ENCODE measurements at places on chromosomes 2 and 18.

- no peak for DNase-seq
These were observed 238.5 kb downstream of the ALPK2 start for GRCh38 chr18:58390399-58390798.

DNA sequence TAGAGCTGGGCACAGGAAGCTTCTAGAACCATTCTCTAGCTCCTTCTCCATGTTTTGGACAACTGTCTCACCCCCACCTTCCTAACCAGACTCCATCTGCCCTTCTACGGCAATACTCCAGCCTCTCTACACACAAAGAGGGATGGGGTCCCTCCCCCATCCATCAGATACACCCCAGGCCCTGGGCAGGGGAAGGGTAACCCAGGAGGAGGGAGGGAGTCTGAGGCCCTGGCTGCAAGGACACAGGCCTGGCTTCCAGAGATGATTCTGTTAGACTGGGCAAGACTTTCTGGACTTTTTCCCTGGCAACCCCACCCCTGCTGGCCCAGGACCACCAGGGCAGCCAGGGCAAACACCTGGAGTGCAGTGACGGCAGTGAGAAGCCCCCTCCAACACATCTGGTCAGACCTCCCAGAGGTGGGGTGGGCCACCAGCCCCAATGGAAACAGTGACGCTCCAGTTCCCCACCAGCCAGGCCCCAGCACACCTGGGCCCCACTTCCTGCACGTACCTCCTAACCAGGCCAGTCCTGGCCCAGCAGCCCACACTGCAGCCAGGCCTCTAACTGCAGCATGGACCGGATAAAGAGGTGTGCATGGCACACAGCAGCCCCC, 6.5 kb downstream of the CYP26B1 start:
- no peak for DNase-seq

DNA sequence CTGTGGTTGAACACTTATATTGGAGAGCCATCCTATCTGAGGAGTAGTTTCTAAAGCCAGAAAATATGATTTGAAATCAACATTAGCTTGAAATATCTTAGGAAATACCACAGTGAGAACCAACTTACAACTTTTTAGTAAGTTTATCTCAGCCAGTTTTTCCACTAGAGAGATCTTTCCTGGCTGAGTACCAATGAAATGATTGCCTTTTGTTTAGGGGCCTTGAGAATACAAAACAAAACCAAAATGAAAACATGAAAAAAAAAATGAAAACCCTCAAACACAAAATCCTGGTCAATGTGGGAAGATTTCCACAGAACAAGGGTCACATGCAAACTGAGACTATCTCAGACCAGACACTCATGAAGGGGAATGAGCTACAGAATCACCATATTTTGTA, 429.0 kb downstream of the SETBP1 start:
- DNase-seq = no peak

- no peak for DNase-seq
These were observed 27.8 kb downstream of the CACNB4 start for GRCh38 chr2:152071092-152071491.

GRCh38 chr2:3643371-3644245, 14.4 kb upstream of the ALLC start:
- peak; percentile 17 for DNase-seq

DNA sequence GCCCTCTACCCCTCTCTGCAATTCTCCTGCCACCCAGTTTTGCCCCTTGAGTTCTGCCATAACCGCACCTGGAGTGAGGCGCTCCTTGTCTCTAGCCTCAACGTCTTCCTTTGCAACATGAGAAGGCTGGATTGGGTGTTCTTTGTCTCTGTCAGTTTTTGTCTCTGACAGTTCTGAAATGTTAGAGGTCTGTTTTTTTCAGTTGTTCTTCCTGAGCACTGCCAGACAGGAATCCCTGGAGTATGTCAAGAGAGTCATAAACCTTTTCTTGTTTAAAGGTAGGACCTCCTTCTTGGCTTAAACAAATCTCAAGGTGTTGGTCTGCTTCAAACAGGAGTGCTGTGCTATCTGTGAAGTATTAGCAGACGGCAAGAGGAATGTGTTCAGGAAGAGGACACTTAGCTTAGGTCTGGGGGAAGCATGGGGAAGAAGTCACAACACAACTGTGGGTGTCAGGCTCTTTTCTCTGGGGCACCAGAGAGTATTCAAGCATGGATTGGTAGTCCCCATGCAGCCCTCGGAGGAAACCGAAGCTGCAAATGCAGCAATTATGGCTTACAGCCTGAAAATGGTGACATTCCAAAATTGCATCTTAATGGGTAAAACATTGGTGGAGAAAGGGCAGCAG, 32.3 kb downstream of the AFF3 start:
- DNase-seq = no peak

DNA sequence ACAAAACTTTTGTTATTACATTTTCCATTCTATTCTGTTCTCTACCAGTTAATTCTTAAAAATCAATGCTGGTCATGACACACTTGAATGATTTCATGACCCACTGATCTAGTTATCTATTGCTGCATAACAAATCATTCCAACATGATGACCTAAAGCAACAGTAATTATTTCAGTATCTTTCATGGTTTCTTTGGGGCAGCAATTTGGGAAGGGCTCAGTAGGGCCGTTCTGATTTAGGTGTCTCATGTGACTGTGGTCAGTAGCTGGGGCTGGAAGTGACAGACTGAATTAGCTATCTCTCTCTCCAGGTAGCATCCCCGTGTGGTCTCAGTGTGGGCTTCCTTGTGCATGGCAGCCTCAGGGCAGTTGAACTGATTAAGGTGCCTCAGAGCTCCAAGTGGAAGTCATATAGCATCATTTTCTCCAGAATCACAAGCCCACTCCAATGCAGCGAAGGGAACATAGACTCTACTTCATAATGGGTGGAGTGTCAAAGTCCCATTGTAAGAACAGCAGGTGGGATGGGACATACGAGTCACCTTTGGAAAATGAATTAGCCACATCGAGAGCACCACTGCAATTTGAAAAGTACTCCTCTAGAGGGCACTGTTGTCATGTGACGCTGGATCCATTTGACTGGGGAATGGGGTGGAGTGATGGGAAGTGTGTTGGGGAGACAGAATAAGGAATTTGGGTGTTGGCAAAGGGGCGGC, 39.1 kb upstream of the FAM136A start:
- DNase-seq = no peak

DNA sequence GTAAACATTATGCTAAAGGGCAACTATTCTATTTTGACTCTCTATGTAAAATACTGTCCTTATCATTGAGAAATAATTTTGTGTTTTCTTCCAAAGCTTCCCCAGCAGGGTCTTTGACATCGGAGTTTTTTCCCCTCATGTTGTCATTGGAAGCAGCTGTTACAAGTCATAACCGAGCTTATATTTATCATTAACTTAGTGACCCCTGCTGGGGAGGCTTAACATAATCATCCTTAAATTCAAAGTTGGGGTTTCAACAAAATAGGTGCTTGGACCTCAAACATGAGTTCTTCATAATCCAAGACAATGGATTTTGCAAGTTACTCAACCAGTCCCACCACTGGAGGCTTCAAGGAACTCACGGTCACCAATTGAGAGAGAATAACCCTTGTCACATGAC, 330.9 kb downstream of the DCC start:
- DNase-seq = no peak

DNA sequence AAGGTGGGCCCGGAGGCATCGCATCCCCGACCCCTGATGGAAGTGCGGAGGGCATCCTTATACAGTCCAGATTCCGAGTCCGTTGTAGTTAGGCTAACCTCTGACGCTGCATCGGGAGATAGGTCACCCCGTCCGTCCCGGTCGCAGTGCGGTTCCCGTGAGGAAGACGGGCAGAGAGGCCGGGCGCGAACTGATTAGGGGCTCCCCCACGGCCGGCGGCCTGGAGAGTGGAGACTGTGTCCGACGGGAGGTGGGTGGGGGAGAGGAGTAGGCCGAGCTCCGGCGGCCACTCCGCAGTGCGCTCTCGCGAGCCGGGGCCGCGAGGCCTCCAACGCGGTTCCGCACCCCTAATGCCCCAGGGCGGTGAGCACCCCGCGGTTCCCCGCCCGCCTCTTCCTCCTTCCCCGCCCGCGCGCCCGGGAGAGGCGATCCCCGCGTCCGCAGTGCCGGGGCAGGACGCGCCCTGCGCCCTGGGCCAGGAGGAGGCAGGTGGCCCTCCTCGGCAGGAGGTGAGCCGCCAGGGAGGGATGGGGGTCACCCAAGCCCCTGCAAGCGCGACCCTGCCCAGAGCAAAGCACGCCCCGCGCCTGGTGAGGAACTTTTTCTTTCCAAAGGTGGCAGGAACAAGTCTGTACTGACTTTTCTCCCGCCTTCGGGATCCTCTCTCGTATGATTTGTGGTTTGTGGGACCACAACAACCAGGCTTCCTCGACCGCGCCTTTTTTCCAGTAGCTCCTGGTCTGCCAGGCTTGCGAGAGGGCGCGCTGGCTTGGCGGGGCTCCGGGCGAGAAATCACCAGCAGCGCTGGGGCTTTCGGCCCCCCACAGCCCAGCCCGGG, 1.4 kb upstream of the SP5 start:
- peak; percentile 57 for DNase-seq

DNA sequence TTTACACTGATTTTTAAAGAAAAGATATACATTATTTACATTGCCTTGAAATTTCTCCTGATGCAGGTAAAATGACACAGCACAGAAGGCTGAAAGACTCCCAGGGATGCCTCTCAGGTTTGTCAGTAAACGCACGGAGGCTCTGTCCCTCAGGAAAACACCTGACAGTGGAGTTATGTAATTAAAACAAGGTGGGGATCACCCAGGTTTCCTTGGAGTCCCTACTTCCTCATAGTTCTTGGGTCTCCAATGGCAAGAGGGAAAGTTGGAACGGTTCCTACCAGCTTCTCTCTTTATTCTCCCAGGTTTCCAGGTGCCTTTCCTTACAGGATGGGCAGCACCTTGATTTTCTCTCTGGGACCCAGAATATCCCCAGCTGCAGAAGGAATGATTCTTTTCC, 654.8 kb downstream of the SLC4A3 start:
- DNase-seq = no peak

GRCh38 chr2:174330945-174331594, 3.7 kb upstream of the SP9 start:
- no peak for DNase-seq

GRCh38 chr2:449246-450067, 161.6 kb upstream of the ALKAL2 start:
- no peak for DNase-seq

DNA sequence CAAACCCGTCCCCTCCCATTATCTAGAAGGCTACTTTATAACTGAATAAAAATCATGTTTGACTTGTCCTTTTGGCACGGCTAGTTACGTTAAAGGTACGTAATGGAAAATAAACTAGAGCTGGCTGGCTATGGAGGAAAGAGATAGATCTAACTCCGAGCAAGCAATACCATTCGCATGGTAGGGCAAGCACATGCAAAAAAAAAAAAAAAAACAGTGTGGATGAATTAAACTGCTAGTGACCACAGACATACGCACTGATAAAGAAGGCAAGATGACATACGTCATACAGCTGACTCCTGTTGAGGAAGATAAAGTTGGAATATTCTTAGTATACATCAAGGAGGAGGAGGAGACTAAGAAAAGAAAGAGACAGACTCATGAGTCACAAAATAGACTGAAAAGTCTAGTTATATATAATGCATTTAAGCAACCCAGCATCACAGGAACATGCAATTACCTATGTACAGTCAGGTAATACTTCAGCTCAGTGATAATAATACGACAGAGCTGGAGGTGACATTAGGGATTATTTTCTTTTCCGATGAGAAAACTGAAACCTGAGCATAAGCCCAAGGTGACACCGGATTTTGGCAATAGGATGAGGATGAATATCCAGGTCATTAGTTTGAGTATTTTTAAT, 37.9 kb upstream of the NARS1 start:
- DNase-seq = no peak

- no peak for DNase-seq
These were observed 24.8 kb upstream of the TUBB6 start for GRCh38 chr18:12283256-12283655.

DNA sequence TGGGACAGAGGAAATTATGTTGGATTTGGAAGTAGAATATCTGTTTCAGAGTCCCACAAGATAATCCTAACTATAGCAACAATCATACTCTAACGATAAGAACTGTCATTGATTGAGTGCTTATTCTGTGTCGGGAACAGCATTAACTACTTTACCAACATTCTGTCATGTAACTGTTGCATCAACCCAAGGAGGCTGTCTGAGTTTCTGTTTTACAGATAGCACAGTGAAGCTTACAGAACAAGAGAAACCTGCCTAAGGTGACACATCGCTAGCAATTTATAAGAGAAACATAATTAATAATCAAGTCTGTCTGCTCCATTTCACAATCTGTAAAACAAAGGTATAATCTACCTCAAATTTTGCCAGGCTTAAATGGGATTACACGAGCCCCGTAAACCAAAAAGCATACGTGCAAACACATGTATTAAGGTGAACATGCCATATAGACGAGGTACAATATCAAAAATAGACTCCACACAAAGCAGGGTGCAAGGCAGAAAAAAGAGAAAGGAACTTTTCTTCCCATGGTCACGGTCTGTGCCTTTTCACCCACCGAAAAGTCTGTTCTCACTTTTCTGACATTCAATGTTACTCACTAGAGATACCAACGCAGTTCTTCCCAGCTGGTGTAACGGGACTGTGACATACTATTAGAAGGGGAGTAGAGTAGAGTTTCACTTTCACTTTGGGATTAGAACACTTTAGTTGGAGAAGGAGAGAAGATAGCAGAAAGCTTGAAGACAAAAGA, 37.2 kb upstream of the SLC8A1 start:
- DNase-seq = no peak

DNA sequence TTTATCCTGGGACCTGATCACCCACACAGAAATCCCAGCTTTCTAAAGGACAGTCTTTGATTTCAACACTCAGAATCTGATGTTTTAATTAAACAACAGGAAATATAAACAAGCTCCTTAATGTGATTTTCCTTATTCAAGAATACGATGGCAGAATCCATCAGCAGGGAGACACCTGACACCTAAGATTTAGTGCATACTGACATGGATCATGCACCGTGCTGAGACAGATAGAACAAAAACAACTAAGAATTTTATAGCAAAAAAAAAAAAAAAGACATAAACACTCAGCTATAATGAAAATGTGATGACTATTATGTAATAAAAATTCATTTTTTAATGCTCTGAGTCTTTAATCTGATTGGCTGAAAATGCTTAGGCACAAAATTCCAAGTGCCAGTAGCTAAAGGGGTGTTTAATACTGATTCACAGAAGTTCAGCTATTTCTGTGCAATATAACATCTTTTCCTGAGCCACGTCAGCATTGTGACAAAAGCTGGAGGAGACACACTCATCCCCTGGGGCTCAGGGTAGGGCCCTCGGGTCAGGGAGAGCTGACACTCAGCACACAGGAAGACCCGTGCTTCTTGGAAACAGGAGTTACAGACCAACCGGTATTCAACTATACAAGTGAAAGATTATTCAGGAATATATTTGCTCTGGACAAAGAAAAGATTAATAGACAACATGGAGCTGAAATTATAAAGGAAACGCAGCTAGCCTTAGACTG, 247.4 kb downstream of the FBXO15 start:
- no peak for DNase-seq

- no peak for DNase-seq
These were observed 25.4 kb downstream of the NCK2 start for GRCh38 chr2:105770149-105770548.

DNA sequence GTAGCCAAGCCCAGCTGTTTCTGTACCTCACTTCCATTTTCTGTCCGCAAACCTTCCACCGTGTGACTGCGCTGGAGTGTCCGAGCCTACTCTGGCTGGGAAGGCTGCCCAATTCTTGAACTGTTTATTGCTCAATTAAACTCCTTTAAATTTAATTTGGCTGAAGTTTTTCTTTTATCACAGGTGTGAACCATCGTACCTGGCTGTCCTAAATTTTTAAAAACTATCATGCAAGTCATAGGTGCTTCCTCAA, 6.2 kb upstream of the RNU2-63P start:
- DNase-seq = no peak

- no peak for DNase-seq
These were observed 93.0 kb downstream of the COL6A3 start for GRCh38 chr2:237320801-237321560.

- DNase-seq = no peak
These were observed 82.0 kb upstream of the TTC39C start for GRCh38 chr18:23932385-23933067.
